ENCODE measurements at places on chromosomes 2 and 18.

DNA sequence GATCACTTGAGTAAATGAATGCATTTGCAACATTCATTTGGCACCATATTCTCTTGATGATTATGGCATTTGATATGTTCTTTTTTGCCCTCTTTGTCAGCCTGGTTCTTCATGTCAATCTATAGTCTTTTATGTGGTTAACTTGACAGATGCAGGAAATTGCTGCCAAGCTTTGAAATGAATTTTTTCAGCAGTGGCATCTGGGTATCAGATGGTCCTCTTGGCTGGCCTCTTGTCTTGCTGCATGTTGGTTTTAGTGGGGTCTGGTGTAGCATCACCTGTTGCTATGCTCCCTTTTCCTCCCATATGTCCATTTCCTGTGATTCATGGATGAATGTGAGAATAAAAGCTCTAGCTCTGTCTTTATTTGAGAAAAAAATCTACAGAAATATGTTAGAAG is 119.9 kb downstream of the DPP4 start:
- no peak for DNase-seq

GRCh38 chr18:10319026-10319425 is 135.4 kb upstream of the APCDD1 start:
- no peak for DNase-seq

DNA sequence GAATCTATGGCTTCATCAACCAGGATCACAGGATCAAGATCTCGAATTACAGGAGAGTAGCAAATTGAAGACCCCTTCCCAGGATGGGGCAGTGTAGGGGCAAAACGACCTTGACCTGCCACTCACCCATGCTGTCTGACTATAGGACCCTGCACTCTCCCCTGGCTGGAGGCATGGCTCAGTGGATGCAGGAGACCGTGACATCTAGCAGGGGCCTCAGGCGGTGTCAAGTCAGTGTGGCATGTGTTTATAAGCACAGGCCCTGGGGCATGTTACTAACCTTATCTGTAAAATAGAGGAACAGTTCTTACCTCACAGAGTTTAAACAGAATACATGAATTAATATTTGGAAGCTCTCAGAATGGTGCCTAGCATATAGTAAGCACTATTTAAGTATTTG is 3.5 kb downstream of the HAAO start:
- no peak for DNase-seq

- DNase-seq = no peak
Measured at GRCh38 chr2:221372159-221372884, 199.8 kb downstream of the EPHA4 start.

DNA sequence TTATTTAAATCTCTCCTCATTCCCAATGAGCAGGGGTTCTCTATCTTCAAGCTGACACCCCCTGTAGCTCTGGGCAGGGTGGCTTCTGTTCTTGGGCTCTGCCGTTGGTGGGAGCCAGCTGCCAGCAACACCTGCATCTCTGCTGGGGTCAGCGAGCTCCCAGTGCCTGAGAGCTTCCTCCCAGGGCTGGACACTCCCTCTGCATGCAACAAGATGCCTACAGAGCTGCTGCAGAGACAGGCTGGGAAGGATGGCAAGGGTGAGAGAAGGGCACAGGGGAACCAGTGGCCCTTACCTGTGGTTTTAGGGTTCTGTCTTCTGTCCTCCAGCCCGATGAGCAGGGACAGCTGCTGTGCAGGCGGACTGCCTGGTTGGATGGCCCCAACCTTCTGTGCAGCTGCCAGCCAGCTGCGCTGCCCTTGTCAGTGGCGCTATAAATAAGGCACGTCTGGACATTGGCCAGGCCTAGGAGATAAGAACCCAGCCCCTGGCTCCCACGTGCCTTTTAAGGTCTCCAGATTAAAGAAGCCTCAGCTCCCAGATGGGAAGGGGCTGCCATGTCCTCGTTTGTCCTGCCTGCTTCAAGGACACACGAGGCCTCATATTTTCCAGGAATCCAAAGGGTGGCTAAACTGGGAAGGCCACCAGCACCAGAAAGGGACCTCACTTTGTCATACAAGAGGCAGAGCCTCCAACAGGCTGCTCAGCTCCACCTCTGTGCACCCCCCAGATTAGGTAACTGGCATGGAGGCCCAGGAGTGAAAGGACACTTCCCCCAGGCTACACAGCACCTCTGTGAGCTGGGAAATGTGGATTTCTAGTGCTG is 39.5 kb upstream of the FHL2 start:
- DNase-seq = no peak

DNA sequence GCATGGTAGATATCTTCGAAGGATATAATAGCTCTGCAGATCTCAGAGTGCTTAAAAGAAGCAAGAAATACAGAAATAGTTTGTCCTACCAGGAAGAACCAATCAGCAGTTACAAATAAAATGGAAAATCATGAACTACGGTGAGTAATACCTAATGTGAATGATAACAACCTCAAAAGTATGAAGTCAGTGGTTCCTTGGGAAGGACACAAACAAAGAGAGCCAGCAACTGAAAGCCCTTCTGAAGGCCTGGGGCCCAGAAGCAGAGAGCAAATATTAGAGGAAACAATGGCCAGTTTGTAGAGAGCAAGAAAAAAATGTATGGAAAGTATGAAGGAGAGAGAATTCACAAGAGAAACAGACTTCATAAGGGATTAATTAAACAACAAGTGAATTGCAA is 226.8 kb upstream of the CHST9 start:
- no peak for DNase-seq

DNA sequence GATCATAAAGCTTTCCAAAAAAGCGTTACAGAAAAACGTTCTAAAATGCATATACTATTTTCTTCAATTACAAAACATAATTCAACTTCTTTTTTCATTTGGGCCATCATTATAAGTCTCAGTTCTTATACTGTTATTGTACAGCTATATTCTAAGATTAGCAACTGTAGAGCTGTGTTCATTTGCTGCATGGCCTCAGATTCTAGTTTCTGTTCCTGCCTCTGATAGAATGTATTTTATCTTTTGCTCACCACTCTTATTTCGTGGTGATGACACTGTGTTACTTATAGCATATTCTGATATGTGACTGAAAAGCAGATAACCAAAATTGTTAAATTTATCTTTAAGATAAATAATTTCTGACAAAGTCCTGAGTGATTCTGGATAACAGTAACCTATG is 67.2 kb downstream of the PTRHD1 start:
- DNase-seq = no peak

GRCh38 chr2:109237792-109238191 is 108.8 kb downstream of the SH3RF3 start:
- DNase-seq = no peak

DNA sequence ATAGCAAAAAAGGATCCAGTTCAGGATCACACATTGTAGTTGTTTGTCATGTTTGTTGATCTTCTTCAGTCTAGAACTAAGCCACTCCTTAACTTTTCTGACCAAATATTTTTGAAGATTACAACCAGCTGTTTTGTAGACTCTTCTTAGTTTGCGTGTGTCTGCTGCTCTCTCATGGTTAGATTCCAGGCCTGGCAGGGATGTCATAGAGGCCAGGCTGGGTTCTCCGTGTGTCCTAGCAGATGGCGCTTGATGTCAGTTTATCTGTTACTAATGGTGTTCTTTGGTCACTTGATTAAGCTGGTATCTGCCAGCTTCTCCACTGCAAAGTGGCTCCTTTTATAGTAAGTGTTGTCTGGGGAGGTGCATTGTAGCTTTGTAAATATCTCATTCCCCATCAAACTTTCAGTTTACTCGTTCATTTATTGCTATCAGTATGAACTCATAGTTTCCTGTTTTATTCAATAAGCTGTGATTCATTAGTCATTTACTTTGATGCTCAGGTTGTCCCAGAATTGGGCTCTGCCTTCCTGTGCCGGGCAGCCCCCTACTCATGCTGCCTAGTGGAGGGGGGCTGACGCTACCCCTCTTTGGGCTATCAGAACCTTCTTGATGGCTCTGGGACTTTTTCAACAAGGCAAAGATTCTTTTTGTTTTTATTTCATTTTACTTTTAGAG is 42.1 kb downstream of the GRHL1 start:
- DNase-seq = no peak

DNA sequence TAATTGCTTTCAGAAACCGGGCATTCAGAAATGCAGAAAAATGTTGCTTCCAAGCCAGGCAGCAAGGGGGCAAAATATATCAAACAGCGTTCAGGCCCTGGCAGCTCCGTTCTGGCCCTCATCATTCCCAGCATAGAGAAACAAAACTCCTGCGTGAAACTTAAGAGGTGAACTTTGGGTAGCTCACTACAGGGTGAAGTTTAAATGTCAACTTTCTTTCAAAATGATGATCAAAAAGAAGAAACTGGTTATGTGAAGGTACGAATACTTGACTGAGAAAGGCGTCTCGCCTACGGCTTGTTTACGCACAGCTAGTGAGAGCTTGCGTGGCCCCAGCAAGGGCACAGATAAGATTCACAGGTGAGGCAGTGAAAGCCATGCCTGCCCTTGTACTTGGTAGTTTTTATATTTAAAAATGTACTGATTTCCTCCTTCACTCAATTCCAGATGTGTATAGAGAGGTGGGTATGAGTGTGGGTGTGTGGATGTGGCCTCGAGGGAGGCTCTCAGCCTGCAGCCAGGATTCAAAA is 127.5 kb downstream of the NFATC1 start:
- DNase-seq = peak; percentile 57

DNA sequence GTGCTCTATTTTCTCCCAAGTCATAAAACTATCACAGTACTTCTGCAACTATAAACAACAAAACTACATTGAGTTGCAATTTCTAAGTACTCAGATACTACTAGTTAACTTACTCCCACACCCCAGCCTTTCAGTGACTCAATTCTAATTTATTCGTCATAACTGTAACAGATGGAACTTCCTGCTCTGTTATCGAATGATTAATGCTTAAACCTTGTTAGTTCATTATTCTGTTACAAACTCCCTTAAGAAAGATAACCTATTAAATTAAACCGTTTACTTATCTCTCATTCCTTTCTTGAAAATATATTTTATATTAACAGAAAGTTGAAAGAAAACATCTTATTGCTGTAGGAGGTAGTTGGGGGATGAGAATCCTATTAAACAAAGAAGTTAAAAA is 17.0 kb downstream of the TNFAIP6 start:
- DNase-seq = no peak

DNA sequence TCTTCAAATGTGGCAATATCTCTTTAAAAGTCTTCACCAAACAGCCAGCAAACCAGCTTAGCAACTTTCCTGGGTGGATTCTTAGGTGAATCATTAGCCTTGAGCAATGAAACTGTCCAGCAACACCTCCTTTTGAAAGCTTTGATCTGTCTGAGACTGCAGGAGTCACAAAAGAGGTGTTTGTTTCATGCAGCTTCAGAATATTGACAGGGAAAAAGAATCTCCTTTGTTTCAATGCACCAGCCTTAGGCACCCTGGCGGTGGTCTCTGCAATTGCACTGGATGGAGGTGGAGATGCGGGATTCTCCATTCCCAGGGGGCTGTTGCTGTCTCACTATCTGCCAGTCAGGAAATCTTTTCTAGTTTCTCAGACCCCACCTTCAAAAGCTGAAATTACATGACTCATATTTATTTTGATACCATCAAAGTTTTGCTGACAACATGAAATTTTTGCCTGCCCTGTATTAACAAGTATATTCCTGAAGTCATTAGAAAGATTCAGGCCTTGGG is 76.0 kb upstream of the DSG1 start:
- no peak for DNase-seq

DNA sequence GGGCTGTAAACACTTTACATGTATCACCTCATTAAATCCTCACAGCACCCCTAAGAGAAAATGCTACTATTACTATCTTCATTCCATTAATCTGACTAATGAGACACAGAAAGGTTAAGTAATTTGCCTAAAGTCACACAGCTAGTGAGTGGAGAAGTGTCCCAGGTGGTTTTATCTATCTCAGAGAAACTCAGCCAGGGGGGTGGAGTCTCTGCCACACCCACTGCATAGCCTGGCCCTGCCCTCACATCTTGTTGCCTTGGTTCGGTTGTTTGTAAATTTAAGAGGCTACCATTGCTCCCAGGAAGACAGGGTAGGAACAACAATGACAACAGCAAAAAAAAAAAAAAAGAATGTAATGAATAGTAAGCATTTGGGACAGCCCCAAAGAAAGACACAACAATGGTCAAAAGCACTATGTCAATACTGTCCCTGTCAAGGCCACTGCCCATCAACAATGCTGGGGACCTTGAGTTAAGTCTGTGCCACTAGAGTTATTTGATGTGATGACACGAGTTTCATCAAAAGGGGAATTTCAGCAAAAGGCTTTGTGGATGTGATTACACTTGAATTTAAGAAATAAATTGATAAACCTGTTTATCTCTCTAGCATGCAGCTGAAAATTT is 17.5 kb downstream of the CYRIA start:
- DNase-seq = no peak

DNA sequence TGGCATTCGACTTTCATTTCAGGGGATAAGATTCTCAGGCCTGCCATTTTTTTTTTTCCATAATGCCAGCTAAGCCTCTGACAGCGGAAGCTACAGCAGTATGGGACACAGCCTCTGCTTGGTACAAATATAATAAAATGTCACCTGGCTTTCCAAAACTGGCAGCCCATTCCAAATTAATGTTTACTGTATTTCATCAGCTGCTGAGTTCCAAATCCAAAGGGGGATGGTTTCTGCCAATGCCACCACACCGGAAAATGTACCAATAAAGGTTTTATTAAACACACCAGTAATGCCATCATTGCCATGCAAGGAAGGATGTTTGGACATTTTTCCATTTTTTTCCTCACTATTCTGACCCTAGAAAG is 275.8 kb upstream of the CCDC68 start:
- DNase-seq = no peak

DNA sequence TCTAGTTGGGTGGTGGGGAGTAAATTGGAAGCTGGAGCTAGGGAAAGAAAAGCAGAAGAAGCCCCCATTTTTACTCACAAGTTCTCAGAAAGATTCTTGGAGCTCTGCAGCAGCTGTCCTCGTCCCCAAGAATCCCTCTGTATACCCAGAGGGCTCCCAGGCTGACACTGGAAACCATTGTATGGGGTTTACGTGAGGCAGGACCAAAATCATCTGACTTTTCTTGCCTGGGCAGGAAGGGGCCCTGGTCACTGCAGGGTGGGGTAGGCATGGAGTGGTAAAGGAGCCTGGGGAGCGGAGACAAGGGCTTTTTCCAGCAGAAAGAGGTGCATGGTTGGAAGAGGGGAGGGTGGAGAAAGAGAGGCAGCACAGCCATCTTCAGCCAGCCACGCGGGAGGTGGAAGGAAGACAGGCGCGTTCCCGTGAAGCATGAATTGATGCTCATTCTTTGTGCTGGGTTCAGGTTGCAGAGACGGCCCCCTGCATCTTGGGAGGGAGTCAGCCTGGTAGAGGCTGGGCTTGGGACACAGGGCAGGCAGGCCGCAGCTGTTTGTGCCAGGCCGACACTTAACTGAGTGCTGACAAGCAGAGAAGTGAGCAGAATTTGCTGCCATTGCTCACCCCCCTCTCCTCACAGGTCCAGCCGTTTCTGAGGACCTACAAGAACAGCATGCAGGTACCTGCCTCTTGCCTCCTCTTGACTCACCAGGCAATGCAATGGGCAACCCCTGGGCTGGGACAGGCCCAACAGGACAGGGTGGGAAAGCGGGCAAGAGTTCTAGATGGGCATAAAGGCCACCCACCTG is 94.8 kb downstream of the PLB1 start:
- DNase-seq = no peak

- no peak for DNase-seq
Measured at GRCh38 chr2:164920430-164920829, 34.9 kb downstream of the SLC38A11 start.

Measured in activated CD4-positive, alpha-beta T cell treated with anti-CD3 and anti-CD28 coated beads, Interleukin-2, amount 50 U/mL, for 4 hours (primary cell).